ENCODE measurements at places on chromosomes 4 and X. TPM values are rescaled to one million over a fixed set of nuclear protein-coding genes. Genes with fewer than 3 reads are reported as not detected.

VCX3B gene
- not detected for total RNA-seq

USP17L25 gene
- total RNA-seq = not detected

GAR1 gene
- total RNA-seq = 40.6 TPM

EDA2R gene
- not detected for total RNA-seq

GPR82 gene
- not detected for total RNA-seq

TMSB15A gene
- total RNA-seq = 17.0 TPM

RBM10 gene
- total RNA-seq = 56.9 TPM

DNA sequence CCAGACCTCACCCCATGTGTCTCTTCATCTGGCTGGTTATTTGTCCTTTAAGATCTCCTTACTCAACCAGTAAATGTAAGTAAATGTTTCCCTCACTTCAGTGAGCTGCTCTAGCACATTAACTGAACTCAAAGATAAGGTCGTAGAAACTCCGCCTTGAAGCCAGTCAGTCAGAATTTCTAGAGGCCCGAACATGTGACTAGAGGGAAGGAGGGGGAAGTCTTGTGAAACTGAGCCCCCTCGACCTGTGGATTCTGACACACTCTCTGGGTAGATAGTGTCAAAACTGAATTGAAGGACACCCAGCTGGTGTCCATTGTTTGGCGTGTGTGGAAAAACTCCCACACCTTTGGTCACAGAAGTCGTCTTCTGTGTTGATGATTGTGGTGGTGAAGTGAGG, 933.9 kb downstream of the ADGRL3 start:
- no peak for DNase-seq

DNA sequence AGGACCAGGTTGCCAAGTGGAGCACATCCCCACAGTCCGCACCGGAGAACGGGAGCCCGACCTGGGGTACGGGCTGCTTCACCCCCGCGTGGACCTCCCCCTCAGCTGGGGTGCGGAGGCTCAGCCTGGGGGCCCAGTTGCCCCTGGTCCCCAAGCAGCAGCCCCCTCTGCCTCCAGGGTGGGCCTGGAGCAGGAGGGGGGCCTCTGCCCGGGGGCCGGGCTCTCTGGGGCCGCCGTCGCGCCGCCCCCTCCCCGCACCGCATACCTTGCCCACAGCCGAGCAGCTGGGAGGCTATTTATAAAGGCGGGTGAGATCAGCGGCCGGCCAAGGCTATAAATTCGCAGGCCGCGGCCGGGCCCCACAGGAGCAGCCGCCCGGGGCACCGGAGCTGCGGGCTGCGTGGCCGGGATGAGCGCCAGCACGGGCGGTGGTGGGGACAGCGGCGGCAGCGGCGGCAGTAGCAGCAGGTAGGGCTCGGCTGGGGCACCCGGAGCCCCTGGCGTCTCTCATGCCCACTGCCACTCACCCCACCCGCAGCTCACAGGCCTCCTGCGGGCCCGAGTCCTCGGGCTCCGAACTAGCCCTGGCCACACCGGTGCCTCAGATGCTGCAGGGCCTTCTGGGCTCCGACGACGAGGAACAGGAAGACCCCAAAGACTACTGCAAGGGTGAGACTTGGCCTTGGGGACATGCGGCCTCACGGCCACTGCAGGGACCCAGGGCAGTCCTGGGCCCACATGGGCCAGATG, at the start of gene SRPK3:
Gene SRPK3 (plus strand): TSS at position 364 of the 750 bp plus-strand sequence. CDS start 46 bp downstream, at position 410.
- no peak for DNase-seq

- DNase-seq = no peak
Observed at GRCh38 chr4:112853662-112854256, 195.7 kb upstream of the ANK2 start.

GRCh38 chr4:95290702-95291101, 258.1 kb downstream of the UNC5C start:
- DNase-seq = no peak

GRCh38 chr4:113541933-113542332, 219.6 kb downstream of the CAMK2D start:
- no peak for DNase-seq

- no peak for DNase-seq
Observed at GRCh38 chrX:91435395-91435794, 756 bp downstream of the PABPC5 start.

DNA sequence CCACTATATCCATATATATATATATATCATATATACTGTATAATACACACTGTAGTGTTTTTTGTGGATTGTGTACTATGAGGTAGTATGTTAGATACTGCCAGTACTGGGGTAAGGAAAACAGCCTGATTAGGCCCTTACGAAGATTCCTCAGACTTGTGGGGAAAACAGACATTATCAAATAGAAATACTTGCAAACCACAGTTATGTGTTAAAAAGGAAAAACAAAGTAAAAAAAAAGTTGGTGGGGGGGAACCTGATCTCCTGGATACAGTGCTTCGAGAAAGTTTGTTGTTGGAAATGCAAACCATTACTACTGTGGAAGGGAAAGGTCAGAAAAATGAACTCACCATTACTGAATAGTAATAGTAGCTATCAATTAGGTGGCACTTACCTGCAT, 53.0 kb downstream of the PKD2 start:
- no peak for DNase-seq

DNA sequence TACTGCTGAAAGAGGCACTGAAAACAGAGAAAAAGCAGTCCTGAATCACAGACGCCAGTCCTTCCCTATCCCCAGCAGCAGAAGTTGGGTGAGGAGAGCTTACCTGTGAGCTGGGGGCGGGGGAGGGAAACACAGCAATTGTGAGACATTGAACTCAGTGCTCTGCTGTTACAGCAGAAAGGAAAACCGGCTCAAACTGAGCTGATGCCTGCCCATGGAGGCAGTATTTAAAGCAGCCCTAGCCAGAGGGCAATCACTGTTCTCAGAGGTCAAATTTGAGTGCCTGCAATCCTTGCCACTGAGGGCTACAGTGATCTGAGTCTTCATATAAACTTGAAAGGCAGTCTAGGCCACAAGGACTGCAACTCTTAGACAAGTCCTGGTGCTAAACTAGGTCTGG, 220.7 kb downstream of the GRXCR1 start:
- no peak for DNase-seq

GRCh38 chr4:185396724-185397385, at the start of gene ANKRD37:
TSS of gene ANKRD37 (plus strand) at chr4:185396841. CDS start at chr4:185396924, 83 bp downstream.
- no peak for DNase-seq

GRCh38 chr4:89863533-89863932, 26.6 kb upstream of the SNCA start:
- DNase-seq = no peak

GRCh38 chr4:185886832-185887524, 75.0 kb upstream of the SORBS2 start:
- no peak for DNase-seq

DNA sequence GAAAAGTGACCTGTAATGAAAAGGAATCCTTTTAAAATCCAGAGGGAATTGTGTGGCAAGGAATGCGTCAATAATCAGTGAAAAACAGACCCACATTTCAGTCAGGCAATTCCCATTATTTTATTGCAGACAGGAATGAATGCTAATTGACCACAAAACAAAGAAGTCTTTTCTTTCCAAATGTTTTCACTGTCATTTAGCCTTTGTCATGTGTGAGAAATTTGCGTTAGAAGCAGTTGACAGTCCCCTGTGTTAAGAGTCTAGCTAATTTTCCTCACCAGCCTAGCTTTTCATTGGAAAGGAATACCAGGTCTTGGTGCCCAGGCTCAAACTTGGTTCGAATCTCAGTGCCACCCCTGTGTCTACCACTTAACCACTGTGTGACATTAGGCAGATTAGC, 83.4 kb downstream of the KIT start:
- no peak for DNase-seq

DNA sequence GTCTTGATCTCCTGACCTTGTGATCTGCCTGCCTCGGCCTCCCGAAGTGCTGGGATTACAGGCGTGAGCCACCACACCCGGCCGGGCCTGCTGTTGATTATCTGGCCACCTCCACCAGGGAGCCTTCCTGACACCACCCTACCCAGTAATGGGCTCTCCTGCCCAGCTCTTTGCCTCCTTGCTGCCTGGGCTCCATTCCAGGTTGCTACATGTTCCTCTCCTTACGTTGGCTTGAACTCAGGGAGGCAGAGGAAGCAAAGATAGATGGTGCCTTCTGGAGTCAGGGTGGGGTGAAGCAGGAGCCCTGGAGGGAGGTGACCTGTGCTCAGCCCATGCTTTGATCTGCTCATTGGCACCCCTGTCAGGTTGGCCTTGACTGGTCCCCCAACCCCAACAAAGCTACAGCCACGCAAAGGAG, 26.3 kb downstream of the FLNA start:
- no peak for DNase-seq

DNA sequence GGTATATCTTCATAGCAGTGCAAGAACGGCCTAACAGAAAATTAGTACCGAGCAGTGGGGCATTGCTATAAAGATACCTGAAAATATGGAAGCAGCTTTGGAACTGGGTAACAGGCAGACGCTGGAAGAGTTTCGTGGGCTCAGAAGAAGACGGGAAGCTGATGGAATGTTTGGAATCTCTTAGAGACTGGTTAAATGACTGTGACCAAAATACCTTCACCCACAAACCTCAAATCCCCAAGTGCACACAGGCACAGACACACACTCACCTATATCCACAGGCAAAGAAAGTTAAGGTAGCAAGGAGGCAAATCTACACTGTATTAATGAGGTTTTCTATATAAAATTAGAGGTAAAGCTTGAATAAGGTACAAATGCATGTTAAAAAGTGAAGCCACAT, 14.6 kb upstream of the SPRY1 start:
- no peak for DNase-seq

DNA sequence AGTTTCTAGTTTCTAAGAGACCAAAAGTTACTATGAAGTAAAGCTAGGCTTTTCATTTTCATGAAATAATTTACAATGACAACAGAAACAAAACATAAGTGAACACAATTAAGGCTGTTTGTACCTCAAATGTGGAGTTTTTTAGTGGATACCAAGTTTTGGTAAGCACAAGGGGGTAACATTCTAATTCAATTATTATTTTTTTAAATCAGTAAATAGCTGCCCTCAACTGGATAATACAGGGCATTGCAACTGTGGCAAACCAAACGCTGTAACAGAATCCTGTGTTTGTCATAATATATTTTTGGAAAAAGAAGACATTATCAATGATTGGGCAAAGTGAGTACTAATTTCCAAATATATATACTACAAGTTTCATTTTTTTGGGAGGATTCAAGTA, 150.3 kb downstream of the FBXW7 start:
- no peak for DNase-seq

DNA sequence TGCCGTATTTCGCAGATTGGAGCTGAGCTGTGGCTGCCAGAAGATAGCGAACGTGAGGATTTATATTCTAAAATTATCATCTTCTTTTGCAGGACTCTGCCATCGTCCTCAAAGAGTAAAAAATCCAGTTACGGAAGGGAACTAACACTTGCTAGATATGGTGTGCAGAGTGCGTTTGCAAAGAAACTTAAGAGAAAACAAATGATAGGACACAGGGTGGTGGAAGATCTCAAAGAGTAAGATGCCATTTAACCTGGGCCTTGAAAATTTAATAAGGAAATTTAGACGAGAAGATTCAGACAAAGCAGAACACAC, 566 bp downstream of the LARP7 start:
- DNase-seq = no peak

- DNase-seq = no peak
Observed at GRCh38 chrX:135328421-135329005, 19.2 kb downstream of the ETDC start.

- no peak for DNase-seq
Observed at GRCh38 chr4:88467392-88467791, 10.5 kb downstream of the HERC5 start.

GRCh38 chr4:65819192-65819591, 148.9 kb upstream of the EPHA5 start:
- no peak for DNase-seq

- no peak for DNase-seq
Observed at GRCh38 chr4:40455340-40455902, 120.3 kb downstream of the CHRNA9 start.

DNA sequence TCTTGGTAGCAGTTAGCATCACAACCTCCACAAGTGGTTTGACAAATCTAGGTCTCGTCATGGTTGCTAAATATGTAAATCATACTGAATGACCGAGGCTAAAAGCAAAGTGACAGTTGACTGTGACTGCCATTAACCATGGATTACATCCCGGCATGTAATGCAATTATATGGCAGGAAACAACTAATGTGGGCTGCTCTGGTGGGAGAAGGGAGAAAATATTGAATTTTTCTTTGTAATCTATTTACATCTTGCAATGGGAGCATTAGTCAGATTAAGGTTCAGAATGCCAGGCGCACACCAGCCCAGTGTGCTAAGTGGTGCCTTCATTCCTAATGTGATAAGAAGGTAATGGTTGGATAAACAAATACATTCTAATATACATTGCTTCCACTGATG, 35.8 kb downstream of the UNC5C start:
- no peak for DNase-seq

DNA sequence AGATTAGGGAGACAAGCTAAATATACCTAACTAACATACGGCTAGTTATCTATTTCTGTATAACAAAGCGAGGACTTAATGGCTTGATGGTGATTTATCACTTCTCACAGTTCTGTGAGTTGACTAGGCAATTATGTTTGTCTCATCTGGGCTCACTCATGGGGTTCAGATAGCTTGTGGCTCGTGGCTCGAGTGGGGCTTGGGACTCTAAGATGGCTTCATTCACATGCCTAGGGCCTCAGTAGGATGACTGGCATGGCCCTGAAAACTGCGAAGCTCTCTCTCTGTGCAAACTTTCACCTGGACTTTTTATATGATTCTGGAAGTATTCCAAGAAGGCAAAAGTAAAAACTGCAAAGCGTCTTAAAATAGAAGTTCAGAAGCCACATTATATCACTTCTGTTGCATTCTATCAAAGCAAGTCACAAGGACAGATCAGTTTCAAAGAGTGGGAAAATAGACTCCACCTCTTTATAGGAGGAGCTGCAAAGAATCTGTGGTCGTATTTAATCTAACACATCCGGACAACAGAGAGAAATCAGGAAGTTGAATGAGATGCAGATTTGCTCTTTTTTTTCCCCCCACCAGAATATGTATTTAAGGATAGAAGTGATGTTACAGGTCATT, 491.2 kb downstream of the INPP4B start:
- no peak for DNase-seq

- no peak for DNase-seq
Observed at GRCh38 chr4:128819082-128819742, 9.7 kb downstream of the JADE1 start.

DNA sequence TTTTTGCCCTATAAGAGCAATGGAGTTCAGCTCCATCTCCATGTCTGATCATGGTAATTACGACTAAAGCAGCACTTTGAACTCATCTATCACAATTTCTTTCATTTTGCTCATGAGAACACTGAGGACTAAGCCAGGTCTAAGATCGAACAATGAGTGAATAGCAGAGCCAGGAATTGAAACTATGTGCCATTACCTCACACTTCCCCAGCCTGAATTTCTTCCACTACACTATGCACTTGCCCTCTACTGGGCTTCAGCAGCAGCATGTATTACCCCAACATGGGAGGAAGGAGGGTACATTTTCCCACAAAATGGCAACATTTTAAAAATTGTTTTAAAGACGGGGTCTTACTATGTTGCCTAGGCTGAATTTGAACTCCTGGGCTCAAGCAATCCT, 274.7 kb upstream of the FGF13 start:
- DNase-seq = no peak
